Activated naive CD4-positive, alpha-beta T cell (primary cell): ENCODE measurements at places on chromosomes 3 and 15.

DNA sequence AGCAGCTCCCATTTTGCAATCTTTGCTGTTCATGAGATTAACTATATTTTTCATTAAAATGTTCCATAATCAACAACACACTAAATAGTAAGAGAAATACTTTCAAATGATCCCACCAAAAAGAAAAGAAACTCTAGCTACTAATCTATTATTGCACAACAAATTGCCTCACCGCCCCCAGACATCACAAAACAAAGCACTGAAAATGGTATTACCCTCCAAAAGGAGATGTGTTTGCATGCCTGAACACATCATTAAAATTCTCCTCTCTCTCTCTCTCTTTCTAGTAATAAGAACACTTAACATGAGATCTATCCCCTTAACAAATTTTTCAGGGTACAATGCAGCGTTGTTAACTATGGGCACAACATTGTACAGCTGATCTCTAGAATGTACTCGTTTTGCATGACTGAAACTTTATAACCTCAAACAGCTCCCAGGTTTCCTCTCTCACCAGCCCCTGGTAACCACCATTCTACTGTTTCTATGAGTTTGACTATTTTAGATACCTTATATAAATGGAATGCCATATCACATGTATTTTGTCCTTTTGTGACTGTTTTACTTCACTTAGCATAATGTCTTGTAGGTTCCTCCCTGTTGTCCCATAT is 33.1 kb downstream of the WNT5A start:
- DNase-seq: no peak

DNA sequence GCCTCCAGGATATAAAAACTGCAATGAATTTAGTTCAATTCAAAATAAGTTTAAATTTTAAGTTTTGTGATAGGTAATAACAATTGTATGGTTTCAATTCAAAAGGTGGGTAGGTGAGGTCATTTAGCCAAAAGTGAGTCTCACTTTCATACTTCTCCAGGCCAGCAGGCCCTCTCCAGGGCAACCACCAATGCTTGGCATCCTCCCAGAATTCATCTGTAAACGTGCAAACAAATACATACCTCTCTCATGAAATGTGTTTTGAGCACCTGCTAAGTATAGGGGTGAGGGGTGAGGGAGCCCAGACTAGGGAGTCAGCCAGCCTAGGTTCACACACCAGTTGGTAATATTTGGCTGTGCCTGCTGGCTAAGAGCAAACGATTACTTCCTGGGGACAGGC is 22.0 kb upstream of the RBSN start:
- DNase-seq: no peak

GRCh38 chr3:174857301-174857700 is 1.8 kb upstream of the NAALADL2 start:
- no peak for DNase-seq

GRCh38 chr15:50993598-50993997 is 85.1 kb downstream of the AP4E1 start:
- DNase-seq: no peak
